HT1080 (cell line): ENCODE measurements at places on chromosomes 7 and 10. TPM values are rescaled to one million over a fixed set of nuclear protein-coding genes. Genes with fewer than 3 reads are reported as not detected.

The RAMP3 gene
- not detected in 2 replicates for total RNA-seq

The RBP4 gene
- 0.48 and 0.80 TPM in 2 replicates for total RNA-seq

The CCDC172 gene
- not detected in 2 replicates for total RNA-seq

The STAG3 gene
- 0.10 and 0.23 TPM in 2 replicates for total RNA-seq

The THSD7A gene
- total RNA-seq: not detected in 2 replicates

The OR2A42 gene
- total RNA-seq: not detected in 2 replicates

The SFRP4 gene
- total RNA-seq: 0.03 TPM in 1 of 2 replicates, not detected in the other

The UNCX gene
- total RNA-seq: not detected in 2 replicates

The WDFY4 gene
- 0.67 and 0.69 TPM in 2 replicates for total RNA-seq

- DNase-seq: no peak
Observed at GRCh38 chr7:107799647-107800264, 3.3 kb downstream of the SLC26A3 start.

DNA sequence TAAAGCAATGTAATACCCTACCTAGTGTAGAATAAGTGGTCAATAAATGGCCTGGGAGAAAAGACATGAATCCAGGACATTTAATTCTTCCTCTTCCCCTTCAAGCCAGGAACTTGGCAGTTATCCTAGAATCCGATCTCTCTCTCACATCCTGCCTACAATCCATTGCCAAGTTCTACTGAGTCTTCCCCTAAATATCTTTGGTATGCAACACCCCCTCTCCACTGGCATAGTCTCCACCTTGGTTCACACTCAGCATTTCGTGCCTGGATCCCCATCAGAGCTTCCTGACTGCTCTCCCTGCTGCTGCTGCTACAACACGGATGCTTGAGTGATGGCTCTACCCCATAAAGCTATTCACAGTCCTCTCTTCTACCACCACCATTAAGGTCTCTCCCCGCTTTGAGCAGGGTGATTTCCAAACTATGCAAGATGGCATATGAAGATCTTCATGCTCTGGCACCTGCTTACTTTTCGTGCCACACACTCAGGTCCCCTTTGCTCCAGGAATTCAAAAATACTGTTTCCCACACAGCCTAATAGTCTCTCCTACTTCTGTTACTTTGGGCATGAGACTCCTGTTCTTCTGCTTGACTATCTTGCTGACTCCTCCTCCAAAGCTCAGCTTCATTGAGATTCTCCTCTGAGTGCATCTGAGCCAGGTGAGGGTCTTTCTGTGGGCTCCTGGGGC lies 4.8 kb downstream of the ANK3 start:
- DNase-seq: peak; percentile 97

- no peak for DNase-seq
Observed at GRCh38 chr7:30268586-30268985, 15.8 kb upstream of the ZNRF2 start.

- DNase-seq: no peak
Observed at GRCh38 chr7:30448461-30449189, 30.0 kb downstream of the NOD1 start.

- peak; percentile 47 for DNase-seq
Observed at GRCh38 chr10:73076360-73077183, 20.1 kb downstream of the P4HA1 start.

GRCh38 chr7:44272981-44273380 lies 52.4 kb downstream of the CAMK2B start:
- no peak for DNase-seq

- no peak for DNase-seq
Observed at GRCh38 chr10:4018054-4018511, 233.1 kb upstream of the KLF6 start.

DNA sequence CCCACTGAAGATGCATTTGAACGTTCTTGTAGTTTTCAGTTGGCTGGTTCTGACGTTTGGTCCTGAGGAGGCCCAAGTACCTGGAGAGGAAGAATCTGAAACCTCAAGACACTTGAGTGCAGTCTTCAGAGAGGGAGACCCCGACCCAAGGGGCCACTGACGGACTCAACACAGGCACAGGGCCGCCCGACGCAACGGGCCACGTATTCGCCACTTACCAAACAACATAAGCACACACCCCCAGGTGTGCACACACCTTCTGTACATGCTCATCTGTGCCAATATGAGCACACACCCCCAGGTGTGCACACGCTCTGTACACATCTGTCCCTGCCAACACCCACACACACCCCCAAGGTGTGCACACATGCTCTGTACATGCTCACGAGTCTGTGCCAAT lies 68.5 kb downstream of the DIP2C start:
- DNase-seq: no peak

DNA sequence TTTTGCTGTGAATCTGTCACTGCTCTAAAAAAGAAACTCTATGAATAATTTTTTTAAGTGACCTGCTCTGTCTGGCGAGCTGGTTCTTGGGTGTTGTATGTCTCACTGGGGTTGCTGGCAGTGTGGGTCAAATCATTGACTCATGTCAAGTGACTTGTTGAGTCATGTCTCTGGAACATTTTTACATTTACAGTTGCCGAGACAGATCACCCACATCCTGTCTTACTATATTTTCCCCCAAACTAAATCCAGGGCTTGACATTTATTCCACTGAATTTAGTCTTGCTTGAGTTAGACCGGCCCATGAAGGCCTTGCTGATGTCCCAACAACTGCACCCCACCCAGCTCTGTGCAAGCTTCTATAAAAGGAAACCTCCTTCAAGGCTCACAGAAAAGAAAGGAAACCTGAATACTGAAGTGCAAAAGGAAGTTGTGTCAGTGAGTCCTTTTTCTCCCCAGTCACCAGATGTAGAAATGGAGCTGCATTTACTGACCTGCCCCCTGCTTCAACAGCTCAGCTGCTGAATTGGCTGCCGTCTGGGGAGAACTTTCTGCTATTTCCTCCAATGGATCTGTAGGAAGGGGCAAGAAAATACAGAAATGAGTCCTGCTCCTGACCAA lies 290.3 kb downstream of the TNS3 start:
- peak; percentile 99 for DNase-seq

DNA sequence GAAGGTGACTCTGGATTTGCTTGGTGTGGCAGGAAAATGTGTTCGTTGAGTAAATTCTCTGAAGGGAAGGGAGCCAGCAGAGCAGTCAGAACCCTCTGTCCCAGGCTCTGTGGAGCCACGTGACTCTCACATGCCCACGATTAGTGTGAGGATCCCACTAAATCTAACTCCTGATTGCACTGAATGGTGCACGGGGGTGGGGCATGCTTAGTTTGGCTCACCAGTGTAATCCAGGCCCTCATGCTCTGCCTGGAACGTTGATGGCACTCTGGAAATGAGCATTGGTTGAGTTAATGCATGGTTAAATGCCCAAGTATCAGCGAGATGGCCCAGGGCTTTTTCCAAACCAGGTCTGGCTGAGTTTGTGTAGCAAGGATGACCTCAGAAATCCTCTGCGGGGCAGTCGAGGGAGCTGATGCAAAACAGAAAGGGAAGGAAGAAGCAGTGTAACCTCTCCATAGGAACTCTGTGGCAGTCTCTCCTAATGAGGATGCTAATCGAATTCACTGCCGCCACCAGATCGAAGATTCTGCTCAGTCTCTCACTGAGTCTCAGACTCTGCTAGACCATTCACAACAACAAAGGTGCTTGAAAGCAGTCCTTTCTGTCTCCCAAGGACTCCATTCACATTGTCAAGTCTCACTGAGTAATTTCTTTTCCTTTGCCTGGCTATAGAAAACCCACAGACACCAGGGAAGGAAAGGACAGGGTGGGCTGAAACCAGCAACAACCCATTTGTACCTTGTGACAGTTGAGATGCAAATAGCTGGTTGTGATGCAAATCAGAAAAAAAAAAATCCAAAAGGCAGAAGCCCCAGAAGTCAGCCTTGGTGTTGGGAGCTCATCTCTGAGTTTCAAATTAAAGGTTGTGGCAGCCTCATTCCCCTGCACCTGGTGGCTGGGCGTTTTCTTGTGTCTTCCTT lies 98.1 kb downstream of the C10orf105 start:
- no peak for DNase-seq
